ENCODE measurements at places on chromosomes 3 and 15.

DNA sequence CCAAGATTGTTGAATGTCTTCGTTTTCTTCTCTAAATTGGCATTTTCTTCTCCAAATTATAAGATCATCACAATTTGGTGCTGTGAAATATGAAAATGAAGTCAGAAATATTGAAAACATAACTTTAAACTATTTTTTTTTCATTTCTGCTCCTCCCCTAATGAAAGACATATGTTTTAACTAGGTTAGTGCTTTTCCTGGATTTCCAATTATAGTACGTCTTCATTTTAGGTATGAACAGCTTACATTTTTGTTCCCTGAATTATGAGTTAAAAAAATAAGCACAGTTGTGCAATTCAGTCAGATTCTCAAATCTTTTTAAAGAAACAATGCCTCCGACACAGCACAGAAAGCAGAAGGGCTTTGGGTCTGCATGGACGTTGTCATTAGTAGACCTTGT is 83.5 kb upstream of the CFAP20DC start:
- no peak for DNase-seq

DNA sequence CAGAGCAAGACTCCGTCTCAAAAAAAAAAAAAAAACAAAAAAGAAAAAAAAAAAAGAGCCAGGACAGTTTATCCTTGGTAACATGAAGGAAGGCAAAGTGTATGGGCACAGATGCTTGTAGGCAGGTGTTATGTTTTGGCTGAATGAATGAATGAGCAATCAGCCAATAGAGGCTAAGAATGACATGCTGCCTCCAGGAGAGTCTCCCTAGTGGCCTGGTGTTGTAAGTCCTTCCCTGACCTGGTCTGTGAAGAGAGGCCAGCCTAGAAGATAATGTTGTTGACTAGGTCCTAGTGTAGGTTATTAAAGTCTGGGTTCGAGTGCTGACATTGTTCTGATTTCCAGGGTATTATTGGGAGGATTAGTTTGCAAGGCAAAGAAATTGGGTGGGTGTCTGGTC is 24.9 kb downstream of the GYG1 start:
- no peak for DNase-seq

GRCh38 chr3:10875914-10876313 is 59.9 kb downstream of the SLC6A11 start:
- DNase-seq = no peak

GRCh38 chr15:41798607-41799487 is 24.6 kb downstream of the MAPKBP1 start:
- DNase-seq = no peak

DNA sequence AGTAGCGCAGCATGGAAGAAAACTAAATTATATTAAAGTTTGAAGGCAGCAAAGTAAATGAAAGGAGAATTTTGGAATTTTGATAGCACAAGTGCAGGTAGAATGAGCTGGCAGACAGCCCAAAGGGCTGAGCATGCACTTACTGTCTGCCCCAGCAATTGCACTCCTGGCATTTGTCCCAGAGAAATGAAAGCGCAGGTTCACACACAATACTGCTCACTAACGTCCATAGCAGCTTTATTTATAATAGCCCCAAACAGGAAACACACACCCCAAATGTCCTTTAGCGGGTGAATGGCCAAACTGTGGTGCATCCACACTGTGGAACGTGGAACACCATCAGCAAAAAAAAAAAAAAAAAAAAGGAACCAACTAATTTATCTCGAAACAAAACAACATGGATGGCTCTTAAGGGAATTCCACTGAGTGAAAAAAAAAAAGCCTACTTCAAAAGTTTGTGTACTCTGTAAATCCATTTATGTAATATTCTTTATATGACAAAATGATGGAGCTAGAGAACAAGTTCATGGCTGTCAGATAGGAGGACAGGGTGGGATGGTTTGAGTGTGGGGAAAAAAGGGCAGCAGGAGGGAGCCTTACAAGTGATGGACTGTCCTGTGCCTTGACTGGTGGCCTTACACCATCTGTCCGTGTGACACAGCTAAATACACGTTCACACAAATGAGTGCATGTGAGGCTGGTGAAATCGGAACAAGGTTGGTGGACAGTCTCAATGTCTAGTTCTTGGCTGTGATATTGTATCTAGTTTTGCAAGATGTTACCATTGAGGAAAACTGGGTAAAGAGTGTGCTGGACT is 6.0 kb upstream of the TM2D3 start:
- DNase-seq = no peak

DNA sequence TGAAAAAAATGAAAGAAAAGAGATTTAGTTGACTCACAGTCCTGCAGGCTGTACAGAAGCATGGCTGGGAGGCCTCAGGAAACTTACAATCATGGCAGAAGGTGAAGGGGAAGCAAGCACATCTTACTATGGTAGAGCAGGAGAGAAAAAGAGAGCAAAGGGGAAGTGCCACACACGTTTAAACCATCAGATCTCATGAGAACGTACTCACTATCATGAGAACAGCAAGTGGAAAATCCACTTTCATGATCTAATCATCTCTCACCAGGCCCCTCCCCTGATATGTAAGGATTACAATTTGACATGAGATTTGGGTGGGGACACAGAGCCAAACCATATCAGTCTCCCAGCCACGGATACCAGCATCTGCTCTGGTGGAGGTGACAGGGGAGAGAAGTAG is 50.8 kb upstream of the CPOX start:
- no peak for DNase-seq

- DNase-seq = no peak
These were observed 81.9 kb upstream of the ZNF280D start for GRCh38 chr15:56815247-56815646.

- no peak for DNase-seq
These were observed 84.3 kb upstream of the FXR1 start for GRCh38 chr3:180828001-180828720.

Data from naive B cell (primary cell).